ENCODE measurements at places on chromosomes 1 and 21.

- DNase-seq = no peak
Observed at GRCh38 chr21:17537299-17537698, 24.5 kb downstream of the CXADR start.

DNA sequence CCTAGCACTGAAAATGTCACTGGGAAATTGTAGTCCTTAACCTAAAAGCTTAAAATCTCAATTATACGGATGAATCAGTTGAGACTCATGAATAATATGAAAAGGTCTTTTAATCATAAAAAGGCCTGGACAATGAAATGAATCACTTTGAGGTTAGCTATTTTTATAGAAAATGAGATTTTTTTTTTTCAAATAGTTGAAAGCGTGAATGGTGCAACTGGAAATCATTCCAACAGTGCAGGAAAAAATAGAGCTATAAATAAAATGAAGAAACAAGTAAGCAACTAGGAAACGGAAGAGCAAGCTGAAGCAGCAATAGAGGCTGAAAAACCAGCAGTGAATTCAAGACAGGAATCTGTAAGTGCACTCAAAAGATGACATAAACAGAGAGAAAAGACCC is 142.9 kb downstream of the BACH1 start:
- DNase-seq = no peak

DNA sequence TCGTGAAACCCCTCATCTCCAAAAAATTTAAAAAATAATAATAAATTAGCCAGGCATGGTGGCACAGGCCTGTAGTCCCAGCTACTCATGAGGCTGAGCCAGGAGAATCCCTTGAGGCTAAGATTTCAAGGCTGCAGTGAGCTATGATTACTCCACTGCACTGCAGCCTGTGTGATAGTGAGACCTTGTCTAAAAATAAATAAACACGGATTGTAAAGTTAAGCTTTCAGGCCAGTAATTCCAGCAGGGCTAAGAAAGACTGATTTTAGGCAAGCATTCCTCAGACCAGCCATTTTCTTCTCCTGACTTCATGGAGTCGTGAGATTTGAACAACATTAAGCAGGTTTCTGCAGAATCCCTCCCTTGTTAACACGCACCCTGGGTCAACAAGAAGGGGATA is 77.2 kb upstream of the EFHD2 start:
- no peak for DNase-seq

- DNase-seq = no peak
Observed at GRCh38 chr1:54549181-54549924, 1.3 kb downstream of the ACOT11 start.

- DNase-seq = no peak
Observed at GRCh38 chr1:192595299-192595698, 19.7 kb downstream of the RGS1 start.

DNA sequence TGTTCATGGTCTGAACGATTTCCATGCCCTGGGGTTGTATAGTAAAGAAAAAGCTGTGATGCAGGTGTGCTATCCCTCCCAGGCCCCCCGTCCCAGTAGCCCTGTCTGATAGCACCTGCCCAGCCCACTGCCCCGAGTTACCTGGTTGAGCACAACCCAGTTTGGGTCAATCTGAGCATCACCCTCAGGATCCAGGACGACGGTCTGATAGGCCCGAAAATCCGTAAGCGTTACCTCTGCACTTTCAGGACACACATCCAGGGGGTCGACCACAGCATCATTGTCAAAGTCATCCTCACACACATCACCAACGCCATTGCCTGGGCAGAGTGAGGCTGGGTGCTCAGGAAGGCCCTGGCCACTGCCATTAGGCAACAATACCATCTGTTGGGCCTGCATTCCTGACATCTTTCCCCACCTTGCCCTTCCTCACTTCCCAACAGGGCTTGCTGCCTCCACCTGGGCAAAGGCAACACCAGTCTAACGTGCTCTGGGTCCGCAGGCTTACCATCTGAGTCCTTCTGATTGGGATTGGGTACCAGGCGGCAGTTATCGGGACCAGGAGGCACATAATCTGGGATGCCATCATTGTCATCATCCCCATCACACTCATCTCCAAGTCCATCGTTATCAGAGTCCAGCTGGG is 9.7 kb downstream of the THBS3 start:
- no peak for DNase-seq

- no peak for DNase-seq
Observed at GRCh38 chr1:166999500-167000055, 10.5 kb downstream of the MAEL start.

DNA sequence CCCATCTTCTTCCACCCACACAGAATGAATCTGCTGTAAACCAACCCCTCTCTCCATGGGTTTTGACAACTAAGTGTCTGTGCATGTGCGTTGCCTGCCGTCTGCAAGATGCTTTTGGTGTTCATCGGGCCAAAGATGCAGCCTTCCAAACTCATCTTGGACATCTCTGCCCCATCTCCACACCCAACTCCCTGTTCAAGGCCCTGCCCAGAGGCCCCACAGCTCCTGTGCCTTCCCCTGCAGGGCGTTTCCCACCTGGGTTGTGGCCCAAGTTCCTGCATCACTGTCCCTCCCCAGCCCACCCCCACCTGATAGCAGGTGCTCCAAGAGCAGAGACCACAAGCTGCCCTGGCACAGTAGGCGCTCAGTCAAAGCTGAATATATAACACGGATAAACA is 103.2 kb downstream of the BCAR3 start:
- DNase-seq = no peak

- no peak for DNase-seq
Observed at GRCh38 chr1:226976978-226977642, 37.0 kb downstream of the COQ8A start.

- DNase-seq = no peak
Observed at GRCh38 chr21:27498025-27498424, 531.1 kb upstream of the ADAMTS5 start.

- DNase-seq = no peak
Observed at GRCh38 chr1:89605692-89606091, 27.2 kb upstream of the LRRC8C start.

- no peak for DNase-seq
Observed at GRCh38 chr1:209774592-209774991, 9.8 kb downstream of the C1orf74 start.

DNA sequence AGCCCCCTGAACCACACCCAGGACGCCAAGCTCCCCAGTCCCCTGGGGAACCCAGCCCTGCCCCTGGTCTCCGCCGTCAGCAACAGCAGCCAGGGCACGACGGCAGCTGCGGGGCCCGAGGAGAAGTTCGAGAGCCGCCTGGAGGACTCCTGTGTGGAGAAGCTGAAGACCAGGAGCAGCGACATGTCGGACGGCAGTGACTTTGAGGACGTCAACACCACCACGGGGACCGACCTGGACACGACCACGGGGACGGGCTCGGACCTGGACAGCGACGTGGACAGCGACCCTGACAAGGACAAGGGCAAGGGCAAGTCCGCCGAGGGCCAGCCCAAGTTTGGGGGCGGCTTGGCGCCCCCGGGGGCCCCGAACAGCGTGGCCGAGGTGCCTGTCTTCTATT is 42.7 kb upstream of the ARHGEF16 start:
- no peak for DNase-seq

DNA sequence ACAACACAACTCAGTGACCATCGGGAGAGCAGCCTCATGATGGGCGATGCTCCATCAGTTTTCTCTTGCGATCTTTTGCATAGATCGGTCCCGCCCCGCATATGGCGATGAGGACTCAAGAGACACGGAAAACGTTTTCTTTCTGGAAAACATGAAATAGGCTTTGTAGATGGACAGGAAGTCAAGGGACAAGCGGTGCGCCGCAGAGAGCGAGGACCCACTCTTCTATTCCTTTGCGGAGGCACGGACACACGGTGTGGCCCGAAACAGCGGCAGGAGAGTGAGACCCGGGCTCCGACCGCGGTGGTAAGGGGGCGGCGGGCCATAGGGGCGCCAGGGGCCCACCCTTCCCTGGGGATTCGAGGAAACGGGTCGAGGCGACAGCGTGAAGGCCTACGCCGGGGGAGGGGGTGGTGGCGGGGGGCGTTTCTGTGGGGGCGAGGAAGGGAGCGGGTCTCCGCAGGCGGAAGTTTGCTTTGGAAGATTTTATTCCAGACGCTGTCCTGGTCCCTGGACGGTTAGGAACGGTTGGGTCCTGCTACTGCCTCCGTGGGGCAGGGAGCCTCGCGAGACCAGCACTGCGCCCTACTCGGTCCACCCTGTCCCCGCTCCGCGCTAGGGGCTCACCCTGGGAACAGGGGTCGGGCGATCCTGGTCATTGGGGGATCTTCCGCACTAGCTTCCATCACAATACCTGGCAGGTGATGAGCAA is 796 bp upstream of the TDRKH start:
- no peak for DNase-seq

GRCh38 chr1:198467342-198467741 is 73.1 kb downstream of the ATP6V1G3 start:
- no peak for DNase-seq

DNA sequence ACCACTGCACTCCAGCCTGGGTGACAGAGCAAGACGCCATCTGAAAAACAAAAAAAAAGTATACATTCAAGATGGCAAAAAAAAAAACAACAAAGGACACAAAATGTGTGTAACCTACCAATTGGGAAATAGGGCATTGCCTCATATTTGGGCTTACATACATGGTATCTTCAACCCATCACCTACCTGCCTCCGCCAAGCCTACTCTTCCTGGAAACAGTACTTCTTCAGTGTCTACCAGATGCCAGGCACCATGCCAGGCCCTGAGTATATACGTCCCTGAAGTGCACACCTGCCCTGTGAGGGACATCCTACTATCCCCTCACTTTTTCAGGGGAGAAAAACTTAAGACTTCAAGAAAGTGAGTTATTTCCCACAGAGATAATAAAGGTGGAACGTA is 160.2 kb downstream of the TOMM20 start:
- peak; percentile 4 for DNase-seq

DNA sequence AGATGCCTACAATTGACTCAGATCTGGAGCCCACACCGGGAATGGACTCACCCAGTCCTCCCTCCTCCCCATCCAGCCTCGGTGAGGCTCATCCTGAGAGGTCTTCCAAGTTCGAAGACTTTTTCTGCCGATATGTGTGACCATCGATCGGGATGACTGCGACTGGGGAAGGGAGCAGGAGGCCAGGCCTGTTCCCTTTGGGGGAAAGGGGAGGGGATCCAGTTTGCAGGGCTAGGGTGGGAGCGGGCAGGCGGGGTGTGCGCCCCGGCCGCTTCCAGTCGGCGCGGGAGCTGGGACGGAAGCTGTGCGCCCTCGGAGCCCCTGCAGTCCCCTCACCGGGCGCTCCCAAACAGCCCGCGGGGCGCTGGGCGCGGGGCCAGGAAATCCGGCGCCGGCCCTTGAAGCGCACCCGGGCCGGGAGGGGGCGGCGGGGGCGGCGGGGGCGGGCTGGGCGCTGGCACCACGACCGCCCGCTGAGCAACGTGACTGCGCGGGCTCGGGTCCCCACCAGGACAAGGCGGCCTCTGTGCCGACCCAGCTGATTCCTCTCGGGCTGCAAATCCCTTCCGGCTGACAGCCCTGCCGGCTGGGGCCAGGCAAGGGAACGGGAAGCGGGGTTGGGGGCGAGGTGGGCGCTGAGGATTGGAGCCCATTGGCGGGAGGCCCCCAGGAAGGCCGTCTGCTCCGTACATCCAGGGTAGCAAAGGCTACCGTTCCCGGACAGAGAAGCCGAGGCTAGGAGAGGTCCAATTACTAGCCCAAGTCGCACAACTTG is 103.9 kb downstream of the EBNA1BP2 start:
- DNase-seq = no peak

DNA sequence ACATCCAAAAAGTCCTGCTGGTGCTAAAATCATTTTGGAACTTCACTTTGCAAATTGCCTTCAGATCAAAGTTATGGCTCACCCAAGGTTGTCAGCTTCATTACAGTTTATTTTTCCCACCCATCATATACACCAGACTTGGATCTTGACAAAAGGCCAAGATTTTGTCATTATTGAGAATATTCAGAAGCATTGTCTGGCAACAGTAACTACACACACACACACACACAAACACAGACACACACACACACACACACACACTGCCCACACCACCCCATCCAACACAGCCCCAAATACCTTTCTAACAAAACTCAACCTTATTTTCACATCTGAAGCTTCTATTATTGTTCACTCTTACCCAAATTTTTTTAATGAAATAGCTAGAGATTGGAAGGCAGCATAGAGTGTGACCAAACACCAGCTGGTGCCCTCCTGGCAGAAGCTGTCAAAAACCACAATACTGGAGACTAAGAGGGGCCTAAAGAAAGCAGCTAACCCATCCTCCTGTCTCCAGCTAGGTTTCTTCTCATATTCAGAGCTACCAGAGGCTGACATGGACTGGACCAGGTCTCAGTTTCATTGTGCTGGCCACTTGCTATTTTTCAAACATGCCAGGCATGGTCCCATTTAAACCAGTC is 139.1 kb upstream of the ZC3H11B start:
- no peak for DNase-seq

- DNase-seq = no peak
Observed at GRCh38 chr1:15963363-15963967, 12.4 kb downstream of the ZBTB17 start.

DNA sequence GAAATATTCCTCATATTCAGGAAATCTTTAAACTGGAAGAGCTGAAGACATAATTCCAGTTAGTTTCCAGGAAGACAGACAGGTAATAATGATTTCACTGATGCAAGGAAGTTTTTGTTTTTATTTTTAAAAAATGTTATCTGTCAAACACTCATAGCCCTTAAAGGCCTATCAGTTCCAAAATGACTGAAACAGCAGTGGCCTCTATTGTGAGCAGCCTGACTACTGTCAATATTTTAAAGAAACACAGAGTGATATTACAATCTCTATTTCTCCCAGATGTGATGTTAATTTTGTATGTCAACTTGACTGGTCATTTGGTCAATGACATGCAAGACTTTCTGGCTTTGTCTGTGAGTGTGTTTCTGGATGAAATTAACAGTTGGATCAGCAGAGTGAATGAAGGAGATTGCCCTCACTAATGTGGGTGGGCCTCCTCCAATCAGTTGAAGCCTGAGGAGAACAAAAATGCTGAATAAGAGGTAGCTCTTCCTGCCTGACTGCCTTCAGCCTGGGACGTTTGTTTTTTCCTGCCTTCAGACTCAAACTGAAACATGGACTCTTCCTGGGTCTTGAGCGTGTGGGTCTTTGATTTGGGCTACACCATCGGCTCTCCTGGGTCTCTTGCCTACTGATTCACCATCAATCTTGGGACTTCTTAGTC is 31.3 kb upstream of the SLC30A10 start:
- DNase-seq = no peak

DNA sequence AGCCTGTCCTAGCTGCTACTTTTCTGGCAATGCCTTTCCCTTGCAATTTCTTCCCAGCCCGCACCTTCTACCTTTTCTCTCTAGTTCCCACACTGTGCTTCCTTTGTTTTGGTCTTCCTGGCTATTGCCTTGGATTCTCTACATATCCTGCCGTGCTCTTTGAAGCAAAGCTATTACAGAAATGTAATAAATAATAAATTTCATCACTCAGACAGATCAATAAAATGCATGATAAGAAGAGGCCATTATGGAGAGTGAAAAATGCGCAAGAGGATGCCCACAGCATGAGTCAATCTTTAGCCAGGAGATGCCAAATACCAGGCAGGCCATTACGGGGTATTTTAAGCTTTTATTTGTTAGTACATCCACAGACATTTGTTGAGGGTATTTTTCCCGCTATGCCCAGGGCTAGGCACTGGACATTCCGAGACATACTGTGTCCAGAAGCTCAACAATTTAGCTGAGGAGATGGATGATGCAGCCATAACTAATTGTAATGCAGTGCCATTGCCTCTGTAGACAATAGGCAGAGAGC is 163.6 kb downstream of the ST6GALNAC3 start:
- DNase-seq = no peak
